GM18507 (cell line): ENCODE measurements at places on chromosomes 2 and 18.

DNA sequence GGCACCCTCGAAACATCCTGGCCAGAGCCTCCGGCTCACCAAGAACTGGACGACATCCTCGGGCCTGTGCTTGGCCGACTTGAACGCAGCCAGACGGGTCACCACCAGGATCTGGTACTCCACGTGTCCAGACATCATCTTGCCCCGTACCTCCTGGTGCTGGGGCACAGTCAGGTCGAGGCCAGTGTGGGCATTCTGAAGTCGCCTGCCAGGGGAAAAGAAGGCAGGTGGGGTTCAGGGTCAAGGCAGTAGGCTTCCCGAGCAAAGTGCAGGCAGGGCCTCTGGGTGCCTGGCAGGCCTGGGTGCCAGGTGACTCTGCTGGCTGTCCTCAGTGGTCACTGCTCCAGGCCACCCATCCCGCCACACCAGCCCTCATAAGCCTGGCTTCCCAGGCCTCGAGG is 5.6 kb downstream of the HS1BP3 start:
- DNase-seq: no peak

GRCh38 chr2:128625963-128626759 is 307.5 kb upstream of the HS6ST1 start:
- no peak for DNase-seq

- DNase-seq: no peak
These were observed 14.8 kb upstream of the MAL start for GRCh38 chr2:95010718-95011117.

- no peak for DNase-seq
These were observed 140.4 kb downstream of the THSD7B start for GRCh38 chr2:136905779-136906178.

GRCh38 chr18:8380006-8380405 is 229.2 kb upstream of the RAB12 start:
- no peak for DNase-seq

GRCh38 chr2:136151021-136151971 is 33.3 kb upstream of the CXCR4 start:
- DNase-seq: no peak

- no peak for DNase-seq
These were observed 27.5 kb upstream of the REEP1 start for GRCh38 chr2:86364894-86365293.

GRCh38 chr2:38504169-38504568 is 98.6 kb downstream of the HNRNPLL start:
- DNase-seq: no peak

GRCh38 chr2:4903656-4904348 is 788.4 kb upstream of the SOX11 start:
- no peak for DNase-seq

DNA sequence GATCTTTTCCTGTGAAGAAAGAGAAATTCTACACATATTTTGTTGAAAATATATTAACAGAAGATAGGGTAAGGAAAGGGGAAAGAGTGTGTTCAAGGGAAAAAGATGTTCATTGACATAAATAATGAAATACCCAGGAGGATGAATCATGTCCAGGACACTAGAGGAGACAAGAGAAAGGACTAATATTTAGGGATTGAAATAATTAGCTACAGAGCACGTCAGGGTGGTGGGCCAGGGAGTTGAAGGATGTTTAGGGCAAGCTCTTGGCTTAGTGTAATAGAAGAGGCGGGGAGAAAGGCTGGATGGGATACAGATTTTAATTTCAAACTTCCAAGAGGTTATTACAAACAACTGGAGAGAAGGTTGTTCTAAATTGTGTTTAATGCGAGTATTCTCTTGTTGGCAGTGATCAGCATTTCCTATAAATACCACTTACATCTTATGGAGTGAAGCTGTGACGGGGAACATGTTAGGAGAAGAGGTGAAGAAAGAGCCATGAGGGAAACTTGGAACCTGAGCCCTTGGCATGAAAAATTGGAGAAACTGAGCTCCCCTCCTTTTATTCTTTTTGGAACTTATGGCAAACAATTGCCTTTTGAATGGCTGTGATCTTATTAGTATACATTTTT is 36.6 kb upstream of the CETN1 start:
- DNase-seq: no peak

GRCh38 chr2:209146682-209147320 is 277.0 kb upstream of the MAP2 start:
- no peak for DNase-seq

DNA sequence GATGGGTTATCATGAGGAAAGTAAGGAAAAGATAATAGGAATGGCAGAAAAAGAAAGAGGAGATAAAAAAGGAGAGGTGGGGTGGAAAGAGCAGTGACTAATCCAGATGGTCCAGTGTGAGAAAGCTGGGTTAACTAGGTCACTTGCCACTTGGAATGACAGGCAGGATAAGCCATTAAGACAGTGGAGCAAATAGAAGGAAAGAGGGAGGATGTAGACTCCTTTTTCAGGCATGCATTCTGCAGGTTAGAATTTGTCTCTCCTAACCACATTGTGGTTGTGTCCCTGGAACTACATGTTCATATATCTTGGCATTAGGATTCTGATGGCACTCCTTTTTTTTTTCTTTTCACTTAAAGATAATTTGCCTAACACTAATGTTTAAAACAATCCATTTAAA is 13.4 kb upstream of the NEMP2 start:
- DNase-seq: no peak

- DNase-seq: no peak
These were observed 36.2 kb downstream of the TLK1 start for GRCh38 chr2:171124541-171124940.

DNA sequence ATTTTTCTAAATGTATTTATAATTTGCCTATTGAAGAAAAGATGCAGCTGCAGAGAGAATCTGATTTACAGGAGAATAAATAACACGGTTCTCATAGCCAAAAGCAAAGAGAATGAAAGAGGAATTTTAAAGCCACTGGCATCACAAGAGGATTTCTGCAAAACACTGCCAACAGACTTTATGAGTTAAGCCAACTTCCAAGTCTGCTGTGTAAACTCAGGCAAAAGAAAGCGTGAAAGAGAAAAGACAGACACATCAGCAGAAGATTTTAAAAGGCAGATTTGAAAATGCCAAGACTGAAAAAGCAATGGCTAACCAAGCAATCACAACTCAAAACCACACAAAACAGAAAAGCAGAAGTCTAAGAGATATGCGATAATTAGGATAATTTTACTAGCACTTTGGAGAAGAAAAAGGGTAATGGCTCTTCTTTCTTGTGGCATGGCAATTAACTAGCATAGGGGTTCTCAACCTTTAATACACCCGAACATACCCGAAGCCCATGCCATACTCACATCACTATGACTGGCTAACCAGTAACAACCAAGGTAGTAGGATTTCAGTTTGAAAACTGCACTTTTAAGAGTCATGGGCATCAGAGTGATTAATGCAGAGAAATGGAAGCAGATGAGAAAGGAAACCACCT is 4.9 kb downstream of the DARS1 start:
- no peak for DNase-seq

GRCh38 chr2:196286821-196287220 is 115.4 kb upstream of the STK17B start:
- DNase-seq: no peak
